ENCODE measurements at places on chromosomes 3 and 15.

DNA sequence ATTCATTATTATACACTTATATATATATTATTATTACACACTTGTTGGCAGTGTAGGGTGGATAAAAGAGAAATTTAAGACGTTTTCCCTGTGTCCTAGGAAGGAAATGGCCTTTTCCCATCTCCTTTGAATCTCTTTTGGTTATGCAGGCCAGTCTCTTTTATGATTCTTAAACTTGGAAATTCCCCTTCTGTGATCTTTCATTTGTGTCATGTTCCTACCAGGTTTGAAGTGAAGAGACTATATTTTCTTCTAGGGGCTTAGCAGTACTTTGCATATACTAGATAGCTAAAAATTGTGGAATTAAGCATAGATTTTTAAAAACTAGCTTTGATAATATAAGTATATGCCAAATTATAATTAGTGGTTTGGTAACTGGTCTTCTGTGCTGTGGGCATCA lies 58.5 kb downstream of the BBX start:
- no peak for DNase-seq

DNA sequence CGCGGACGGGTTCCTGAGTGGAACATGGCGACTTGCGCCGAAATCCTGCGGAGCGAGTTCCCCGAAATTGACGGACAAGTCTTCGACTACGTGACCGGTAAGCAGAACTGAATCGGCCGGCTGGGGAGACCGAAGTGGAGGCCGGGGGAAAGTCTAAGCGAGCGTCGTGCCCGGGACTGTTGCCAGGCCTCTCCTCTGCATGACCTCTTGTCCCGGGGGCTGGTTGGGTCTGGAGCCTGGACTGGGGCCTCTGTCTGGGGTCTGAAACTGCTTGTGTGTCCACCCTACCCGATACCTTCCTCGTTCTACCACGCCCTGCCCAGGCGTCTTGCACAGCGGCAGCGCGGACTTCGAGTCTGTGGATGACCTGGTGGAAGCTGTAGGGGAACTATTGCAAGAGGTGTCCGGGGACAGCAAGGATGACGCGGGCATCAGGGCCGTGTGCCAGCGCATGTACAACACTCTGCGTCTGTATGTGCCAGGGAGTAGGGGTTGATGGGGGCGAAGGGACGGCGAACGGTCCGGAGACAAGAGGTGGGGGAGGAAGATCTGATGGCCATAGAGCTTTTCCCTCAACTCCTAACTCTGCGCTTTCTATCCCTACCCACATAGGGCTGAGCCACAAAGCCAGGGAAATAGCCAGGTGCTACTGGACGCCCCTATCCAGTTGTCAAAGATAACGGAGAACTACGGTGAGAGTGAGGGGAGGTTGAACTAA lies at the start of gene ABCF3:
TSS of gene ABCF3 (plus strand) at position 16 of the 718 bp plus-strand sequence. CDS start at position 25, 9 bp downstream.
- no peak for DNase-seq

DNA sequence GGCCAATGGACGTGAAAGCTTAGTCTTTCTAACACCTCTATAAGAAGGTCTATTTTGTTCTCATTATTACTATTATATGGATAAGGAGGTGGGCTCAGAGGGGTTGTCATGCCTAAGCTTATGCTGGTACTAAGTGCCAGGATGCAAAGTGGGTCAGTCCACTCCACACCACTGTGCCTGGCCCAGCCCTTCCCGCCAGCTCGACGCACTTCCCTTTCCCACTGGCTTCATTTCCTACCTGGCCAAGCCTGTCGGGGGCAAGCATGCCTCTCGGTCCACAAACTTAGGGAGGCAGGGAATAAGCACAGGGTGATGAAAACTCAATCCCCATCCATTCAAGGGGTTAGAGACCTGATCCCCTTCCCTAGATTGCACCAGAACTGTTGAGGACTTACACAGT lies 5.9 kb upstream of the SYNM start:
- no peak for DNase-seq

DNA sequence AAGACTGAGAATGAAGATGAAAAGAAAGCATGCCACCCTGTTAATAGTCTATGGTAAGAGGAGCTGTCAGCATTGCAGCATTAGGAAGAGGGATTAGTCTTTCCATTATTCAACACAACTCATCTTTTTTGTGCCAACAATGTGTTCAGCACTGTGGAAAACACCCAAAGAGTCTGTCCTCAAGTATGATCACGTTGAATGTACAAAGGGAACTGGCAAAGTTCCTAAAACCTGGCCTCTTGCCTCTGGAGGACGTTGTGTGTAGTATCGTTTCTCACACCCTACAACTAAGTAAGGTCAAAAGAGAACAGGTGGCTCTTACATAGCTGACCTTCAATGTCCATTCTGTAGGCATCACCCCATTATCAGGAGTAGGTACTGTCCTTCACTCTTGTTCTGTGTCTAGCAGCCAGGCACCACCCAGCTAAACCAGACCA lies 147.9 kb upstream of the THBS1 start:
- DNase-seq, result no peak

DNA sequence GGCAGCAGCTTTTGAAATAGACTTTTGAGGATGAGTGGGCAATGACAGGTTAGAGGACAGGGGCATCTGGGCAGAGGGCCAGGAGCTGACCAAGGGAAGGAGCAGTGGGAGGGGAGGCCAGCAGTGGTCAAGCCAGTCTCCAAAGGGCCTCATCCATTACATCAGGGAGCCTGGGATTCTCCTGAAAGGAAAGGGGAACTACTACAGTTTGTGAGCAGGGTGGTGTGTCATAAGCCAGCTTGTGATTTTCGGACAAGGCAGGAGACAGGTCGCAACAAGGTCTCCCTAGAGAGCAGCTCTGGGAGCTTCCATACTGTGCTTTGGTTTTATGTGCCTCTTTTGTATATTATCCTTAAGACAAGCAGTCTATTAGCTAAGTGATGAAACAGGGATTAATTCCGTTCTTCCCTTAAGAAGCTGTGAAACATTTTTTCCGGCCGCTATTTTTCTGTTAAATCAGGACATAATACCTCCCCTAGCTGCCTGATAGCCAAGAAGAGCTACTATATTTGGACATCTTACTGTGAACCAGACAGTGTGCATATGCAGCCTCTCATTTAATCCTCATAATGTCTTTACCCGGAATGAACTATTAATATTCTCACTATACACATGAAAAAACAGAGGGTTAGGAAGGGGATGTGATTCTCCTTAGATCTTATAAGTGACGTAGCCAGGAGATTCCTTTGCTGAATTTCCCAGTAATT lies 46.4 kb downstream of the C2CD4B start:
- DNase-seq, result no peak

GRCh38 chr3:13509059-13509815 lies 29.1 kb downstream of the HDAC11 start:
- no peak for DNase-seq

DNA sequence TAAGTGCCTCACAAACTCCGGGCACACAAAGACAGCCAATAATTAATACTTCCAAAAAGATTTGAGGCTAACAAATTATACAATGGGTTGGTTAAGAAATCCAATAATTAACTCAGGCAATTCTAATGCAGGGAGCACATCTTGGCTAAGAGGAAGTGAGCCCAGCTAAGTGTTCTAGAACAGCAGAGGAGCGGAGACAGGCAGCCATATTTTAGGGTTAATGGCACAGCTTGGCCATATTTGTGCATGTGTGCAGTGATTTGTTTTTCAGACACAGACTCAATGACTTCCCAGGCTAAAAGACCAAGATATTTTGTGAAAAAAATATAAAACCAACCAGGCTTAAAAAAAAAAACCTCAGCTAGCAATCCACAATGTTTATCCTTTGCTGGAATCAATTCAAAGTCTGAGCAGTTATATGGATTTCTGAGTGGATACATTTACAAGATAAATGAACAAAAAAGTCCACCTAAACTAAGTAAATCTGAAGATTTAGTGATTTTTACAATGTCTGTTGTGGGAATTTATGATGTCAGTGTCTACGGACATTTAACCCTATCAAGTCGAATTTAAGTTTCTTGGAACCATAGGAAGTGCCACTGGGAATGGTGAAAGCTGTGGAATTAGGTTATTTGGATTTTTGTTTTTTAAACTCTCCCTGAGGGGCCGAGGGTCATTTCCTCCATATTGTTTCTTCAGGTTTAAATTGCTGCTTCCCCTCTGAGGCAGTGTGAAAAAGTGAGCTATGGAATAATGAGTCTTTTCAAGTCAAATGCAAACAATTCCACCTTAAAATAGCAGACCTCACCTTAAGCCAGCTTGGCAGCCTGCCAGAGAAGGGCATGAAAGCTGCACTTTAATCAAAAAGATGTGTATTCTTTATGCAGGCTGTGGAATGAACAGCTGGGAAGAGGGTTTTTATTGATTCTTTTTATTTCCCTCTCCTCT lies 413.7 kb upstream of the TBL1XR1 start:
- DNase-seq, result no peak

Data from stimulated activated CD8-positive, alpha-beta memory T cell treated with anti-CD3 and anti-CD28 coated beads, Interleukin-7, amount 100 ng/mL, for 4 hours (primary cell).